RWPE1 (cell line): ENCODE measurements at places on chromosomes 1 and 21.

- DNase-seq = peak; percentile 56
These were observed 96.9 kb downstream of the NEK7 start for GRCh38 chr1:198253668-198254067.

- DNase-seq = no peak
These were observed 34.0 kb downstream of the C1orf198 start for GRCh38 chr1:230834292-230834691.

DNA sequence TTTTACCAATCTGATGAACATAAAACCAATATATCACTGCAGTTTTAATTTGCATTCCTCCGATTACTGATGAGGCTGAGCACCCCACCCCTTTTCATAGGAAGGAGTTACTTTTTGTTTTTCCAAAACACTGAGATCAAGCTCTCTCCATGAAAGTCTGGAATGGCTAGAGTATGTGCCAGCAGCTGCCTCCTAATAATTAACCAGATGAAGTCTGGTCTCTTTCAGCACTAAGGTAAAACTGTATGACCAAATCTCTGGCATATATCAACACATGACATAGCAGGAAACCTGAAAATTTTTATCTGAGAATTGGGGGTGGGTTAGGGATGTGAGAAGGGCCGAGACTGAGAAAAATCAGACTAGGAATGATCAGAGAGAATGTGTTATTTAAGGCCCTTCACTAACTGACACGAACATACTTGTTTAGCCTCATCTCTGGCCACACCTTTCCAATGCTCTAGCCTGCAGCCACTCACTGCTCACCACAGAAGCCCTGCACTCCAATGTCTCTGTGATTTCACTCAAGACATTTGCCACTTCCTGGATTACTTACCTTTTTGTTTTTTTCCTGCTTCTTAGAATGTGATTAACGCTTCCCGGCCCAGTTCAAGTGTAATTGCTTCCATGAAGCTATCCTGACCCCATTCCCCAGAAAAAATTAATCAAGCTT lies 34.7 kb downstream of the WASF2 start:
- peak; percentile 38 for DNase-seq

- DNase-seq = peak; percentile 24
These were observed 39.4 kb downstream of the ABCG1 start for GRCh38 chr21:42258150-42258884.

DNA sequence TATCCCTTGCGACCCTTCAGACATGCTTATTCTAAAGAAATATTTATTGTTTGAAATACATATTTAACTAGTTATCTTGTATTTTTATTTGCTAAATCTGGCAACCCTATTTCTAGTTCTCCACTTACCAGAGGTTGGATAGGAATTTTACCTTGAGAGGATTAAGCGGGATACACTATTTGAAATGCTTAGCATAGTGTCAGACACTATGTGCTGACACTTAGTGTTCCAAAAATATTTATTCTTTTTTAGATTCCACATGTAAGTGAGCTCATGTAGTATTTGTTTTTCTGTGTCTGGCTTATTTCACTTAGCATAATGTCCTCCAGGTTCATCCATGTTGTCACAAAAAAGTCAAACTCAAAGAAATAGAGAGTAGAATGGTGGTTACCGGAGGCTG lies 78.7 kb downstream of the NTMT2 start:
- DNase-seq = no peak

DNA sequence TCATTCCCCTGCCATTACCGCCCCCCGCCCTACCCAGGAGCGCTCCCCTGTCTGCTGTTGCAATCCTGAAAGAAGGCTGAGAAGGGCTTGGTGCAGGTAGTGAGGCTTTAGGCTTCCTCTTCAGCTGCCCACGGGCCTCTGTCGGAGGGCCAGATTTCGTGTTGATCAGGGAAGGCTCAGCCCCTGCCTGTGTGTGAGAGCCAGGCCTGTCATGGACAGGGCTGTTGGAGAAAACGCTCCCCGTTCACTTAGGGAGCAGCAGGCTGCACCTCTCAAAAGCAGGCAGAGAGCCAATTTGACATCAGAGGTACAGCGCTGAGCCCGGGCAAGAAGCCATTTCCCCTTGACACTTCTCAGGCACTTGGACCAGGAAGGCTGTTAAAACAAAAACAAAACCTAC lies 19.0 kb downstream of the TEX35 start:
- no peak for DNase-seq

DNA sequence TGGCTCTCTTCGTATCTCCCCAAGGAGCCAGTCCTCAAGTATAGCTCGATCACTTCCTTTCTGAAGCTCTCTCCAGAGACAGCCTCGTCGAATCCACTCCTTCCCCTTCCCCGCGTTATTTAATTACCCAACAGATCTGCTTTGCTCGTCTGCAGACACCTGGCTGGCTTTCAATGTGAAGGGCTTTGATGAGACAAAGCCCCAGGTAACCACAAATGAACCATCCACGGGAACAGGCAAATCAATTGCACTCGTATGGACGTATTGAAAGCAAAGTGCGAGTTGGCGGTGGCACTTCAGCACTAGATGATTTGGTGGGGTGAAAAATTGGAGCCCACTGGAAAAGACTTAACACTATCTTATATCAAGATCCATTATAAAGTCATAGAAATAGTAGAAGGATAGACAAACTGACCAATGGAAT lies 364 bp upstream of the BCAR3 start:
- no peak for DNase-seq

DNA sequence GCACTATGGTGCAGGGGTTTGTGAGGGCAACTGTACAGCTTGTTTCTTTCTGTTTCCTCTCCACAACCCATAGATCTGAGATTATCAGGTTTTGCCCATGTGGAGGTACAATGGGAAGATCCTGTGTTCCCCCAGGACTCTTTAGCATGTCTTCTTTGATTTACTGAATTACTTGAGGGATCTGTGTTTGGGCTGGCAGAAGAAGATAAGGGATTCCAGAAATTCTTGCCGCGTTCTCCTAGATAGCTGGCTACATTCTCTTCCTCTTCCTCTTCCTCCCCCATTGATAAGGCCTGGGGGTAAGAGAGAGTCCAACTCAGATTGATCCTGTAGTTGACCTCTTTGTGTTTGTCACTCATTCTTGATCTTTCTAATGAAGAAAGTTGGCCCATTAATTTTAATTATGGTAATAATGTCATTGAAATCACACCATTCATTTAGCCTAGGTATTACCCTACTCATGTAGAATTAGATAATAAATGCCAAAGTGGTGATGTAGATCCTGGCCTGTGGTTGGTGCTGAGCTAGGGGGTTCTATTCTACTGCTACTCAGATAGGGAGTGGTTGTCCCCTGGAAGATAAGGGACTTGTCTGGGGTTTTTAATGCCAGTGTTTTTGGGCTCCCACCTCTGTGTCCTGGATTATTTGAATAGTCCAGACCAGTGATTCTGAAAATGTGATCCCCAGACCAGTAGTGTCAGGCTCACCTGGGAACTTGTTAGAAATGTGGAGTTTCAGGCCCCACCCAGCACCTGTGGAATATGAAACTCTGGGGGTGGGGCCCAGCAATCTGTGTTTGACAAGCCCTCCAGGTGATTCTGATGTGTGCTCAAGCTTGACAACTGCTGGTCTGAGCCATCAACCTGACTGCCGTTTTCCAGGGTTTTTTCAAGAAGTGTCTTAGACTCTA lies 122.2 kb downstream of the NOS1AP start:
- no peak for DNase-seq

DNA sequence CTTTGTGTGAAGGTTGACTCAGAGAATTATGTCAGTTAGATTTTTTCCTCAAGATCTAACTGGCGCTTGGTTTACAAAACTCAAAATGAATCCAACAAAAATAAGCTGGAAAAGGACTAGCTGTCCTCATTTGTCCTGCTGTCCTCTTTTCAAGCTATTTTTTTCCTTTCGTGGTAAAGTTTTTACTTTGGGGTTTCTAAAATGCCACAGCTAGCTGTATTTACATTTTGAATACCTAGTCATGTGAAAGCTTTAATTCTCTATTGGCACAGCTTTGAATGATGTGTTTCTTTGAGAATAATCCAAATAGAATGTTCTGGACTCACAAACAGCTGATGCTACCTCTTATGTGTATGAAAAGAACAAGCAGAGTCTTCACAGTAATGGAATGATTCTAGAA lies 673.6 kb upstream of the NR5A2 start:
- no peak for DNase-seq

- DNase-seq = no peak
These were observed 33.4 kb upstream of the ATP5PO start for GRCh38 chr21:33948951-33949444.

GRCh38 chr1:235022341-235022980 lies 106.2 kb downstream of the TOMM20 start:
- DNase-seq = no peak
